ENCODE measurements at places on chromosomes 1 and 21. TPM values are rescaled to one million over a fixed set of nuclear protein-coding genes. Genes with fewer than 3 reads are reported as not detected.

The MTARC1 gene
- polyA plus RNA-seq = 1.8 TPM

The C1orf115 gene
- polyA plus RNA-seq = 1.1 TPM

The CAMK1G gene
- polyA plus RNA-seq = not detected

The OR10T2 gene
- not detected for polyA plus RNA-seq

The BLACAT1 gene
- polyA plus RNA-seq = 1.8 TPM

The RORC gene
- 0.09 TPM for polyA plus RNA-seq

The PCP4 gene
- not detected for polyA plus RNA-seq

The EPHA8 gene
- not detected for polyA plus RNA-seq

The SLC30A2 gene
- not detected for polyA plus RNA-seq

The KRTAP21-3 gene
- not detected for polyA plus RNA-seq

The DTL gene
- 46.9 TPM for polyA plus RNA-seq

The PBX1 gene
- polyA plus RNA-seq = 4.9 TPM

- DNase-seq = no peak
Measured at GRCh38 chr1:1255611-1256010, 9.1 kb upstream of the C1QTNF12 start.

- peak; percentile 12 for DNase-seq
Measured at GRCh38 chr1:19775317-19775716, 24.4 kb downstream of the TMCO4 start.

DNA sequence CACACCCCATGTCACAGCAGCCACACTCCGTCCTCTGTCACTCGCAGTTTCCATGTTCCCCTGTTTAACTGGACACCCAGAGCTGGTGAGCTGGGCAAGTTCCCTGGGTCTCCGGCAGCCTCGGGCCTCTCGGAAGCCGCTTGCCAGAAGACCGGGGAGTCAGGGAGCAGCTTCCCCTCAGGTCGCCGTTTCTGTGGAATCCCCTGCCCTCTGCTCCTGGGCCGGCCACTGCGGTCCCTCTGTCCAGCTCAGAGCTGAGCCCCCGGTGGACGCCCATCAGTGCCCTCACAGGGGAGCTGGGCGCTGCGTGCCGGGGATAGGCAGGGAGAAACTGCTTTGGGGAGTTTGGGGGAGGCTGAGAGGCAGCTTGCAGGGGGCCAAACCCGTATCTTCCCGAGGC is 37.7 kb downstream of the KCNAB2 start:
- no peak for DNase-seq

DNA sequence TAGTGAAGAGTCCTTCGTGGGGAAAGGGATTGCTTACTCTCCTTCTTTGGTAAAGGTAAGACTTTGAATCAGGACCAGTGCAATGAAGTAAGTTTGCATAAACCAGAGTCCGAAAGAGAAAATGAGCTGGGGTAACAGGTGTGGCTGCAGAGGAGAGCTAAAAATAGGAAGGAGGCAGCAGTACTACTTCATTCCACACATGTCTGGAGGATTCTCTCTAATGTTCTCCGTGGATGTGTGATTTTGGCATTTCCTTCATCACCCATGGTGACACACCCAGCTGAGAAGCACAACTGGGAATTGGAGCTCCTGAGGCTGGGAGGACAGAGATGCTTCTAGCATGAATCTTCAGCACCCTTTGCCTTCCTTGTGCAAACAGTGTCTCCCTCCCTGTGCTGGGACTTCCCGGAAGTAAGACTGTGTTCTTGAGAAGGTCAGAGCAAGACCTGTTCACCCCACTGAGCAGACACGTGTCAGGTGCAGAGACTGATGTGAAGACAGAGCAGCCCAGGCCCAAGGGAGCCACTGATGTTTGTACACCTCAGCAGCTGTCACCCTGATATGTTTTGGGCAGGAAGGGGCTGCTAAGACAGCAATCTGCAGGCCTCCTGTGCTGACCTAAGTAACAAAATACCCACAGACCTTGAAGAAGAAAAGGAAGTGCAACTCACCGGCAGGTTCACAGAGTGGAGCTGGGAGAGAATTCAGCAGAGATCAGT is 13.3 kb downstream of the FCRL1 start:
- no peak for DNase-seq

GRCh38 chr1:55428944-55429931 is 214.1 kb upstream of the USP24 start:
- DNase-seq = peak; percentile 95

- DNase-seq = no peak
Measured at GRCh38 chr1:171173069-171173468, 12.0 kb upstream of the FMO2 start.

DNA sequence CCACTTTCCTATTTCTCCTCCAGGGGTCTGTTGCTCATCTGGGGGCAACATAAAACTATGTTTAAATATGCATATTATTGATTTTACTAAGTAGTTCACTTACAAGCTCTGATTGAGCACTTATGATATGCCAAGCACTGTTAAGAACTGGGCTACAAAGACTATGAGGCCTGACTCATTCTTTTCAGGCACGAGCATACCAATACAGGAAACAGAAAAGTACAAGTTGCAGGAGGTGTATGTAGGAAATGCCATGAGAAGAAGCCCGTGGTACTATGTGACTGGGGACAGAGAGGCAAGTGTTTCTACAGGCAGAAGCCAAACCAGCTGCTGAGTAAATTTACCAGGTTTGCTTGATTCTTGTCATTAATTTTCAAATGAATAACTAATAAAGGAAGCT is 120.4 kb upstream of the PTGFR start:
- peak; percentile 73 for DNase-seq

- DNase-seq = no peak
Measured at GRCh38 chr1:241654019-241654418, 1.9 kb downstream of the WDR64 start.

GRCh38 chr1:38905985-38906384 is 24.6 kb upstream of the GJA9 start:
- no peak for DNase-seq

GRCh38 chr1:115717541-115717940 is 51.0 kb downstream of the CASQ2 start:
- peak; percentile 30 for DNase-seq

DNA sequence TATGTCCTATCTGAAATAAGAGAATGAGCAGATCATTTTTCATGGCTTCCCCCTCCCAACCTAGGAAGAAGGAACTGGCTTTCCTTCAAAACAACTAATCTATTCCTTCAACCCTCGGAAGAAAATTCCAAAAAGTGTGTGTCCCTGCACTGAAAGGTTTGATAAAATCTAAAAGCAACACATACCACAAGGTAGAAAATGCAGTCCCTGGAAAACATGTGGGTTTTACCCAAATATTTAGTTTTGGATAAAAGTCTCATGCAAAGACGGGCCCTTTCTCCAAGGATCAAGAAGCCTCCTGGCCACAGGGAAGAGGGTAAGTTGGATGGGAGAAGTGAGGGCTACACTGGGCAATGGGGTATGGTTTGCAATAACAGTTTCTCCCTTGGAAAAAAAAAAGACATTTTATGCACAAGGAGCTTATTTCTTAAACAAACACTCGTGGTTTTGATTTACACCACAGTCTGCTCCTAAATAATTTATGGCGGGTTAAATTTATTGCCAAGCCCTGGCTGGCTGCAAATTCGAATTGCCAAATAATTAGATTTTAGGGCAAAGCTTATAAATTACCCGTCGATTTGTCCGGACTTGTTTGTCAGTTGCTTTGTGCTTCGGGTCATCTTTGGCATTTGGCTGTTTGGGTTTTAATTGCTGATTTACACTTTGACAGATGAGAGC is 28.9 kb downstream of the ERI3 start:
- DNase-seq = no peak

- no peak for DNase-seq
Measured at GRCh38 chr21:46397211-46397905, 61.3 kb upstream of the DIP2A start.

DNA sequence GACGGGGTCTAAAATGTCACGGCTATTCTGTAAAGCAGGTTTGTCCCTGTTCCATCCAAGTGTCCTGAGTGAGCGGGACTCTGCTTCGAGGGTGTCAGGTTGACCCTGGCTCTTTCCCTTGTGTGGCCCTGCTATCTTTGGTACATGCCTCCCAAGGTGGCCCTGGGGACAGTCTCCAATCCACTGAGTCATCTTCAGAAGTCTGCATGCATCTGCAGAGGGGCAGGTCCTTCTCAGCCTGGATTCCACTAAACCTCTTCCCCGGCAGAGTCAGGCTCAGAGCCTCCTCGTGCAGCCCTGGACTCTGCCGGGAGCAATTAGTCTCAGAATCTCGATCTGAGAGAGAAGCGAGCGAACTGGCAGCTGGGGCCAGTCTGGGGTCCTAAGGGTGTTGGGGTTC is 50.1 kb upstream of the KCNJ15 start:
- DNase-seq = no peak

DNA sequence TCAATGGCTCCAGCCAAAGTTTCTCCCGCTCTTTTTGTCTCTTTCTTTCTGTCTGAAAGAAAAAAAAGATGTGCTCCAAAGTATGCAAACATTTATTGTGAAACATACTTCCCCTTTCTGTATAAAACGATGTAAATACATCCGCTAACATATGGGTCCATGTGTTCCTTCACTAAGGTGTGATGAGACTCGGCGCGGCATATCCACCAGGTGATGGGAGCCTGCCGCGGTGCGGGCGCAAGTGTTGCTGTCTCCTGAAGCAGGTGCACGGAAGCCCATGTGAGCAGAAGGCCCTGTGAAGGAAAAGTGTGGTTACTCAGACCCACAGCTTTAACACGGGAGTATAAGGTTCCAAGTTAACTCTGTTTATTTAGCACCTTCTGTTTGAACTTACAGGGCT is 466.6 kb upstream of the C1orf87 start:
- no peak for DNase-seq

DNA sequence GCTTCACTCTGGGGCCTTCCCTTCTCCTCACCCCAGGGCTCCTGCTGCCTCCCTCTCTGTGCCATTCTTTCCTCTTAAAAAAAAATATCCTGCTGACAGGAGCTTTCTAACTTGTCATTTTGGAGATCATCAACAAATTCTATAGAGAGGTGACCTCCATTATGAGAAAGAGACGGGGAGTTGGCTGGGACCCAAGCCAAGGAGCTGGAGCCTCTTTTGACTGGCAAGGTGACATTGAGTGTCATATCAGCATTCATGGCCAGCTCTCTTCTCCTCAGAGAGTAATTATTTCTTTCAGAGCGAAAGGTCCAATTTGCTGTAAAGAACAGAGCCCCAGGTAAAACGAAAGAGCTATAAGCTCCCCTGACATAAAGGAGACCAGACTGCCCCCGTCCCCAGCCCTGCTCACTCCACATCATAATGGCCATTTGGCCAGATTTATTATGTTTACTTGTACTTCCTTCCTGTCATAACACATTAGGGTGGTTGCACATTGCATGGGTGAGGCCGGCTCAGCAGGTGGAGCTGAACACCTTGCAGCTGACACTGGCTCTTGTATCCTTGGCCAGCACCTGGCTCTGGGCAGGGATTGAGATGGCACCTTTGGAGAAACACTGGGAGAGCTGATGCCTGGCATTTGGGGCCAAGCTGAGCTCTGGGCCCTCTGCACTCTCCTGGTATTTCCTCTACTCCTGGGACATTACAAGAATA is 404.0 kb upstream of the VAMP3 start:
- no peak for DNase-seq

DNA sequence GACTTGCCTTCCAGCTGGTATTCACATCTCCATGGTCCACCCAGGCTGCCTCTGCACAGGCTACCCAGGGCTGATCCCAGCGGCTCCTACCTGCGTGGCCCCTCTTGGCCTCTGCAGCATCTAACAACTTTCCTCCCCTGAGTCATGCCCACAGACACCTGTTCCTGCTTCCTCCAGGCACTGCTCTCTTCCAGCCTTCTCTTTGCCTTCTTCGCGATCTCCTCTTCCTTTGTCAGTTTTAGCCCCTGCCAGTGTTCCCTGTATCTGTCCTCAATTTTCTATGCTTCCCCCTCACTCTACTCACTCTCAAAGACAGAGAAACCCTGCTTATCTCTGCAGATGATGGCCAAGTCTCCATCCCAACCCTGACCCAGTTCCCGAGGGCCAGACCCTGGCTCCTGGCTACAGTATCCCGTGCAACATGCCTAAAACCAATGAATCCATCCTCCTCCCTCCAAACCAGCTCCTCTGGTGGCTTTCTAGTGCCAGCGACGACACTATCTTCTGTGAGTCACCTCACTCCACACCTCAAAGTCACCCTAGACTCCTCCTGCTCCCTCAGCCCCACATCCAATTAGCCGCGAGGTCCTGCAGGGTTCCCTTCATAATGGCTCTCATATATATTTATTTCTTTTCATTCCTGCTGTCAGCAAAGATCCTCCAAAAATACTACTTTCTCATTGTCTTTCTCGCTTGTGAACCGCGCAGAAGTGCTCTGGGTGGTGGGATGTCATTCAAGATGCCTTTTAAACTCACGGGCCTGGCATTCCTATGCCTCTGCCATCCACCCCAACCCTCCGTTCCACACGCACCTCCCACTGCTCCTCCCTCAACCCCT is 259.2 kb downstream of the TOMM20 start:
- no peak for DNase-seq

DNA sequence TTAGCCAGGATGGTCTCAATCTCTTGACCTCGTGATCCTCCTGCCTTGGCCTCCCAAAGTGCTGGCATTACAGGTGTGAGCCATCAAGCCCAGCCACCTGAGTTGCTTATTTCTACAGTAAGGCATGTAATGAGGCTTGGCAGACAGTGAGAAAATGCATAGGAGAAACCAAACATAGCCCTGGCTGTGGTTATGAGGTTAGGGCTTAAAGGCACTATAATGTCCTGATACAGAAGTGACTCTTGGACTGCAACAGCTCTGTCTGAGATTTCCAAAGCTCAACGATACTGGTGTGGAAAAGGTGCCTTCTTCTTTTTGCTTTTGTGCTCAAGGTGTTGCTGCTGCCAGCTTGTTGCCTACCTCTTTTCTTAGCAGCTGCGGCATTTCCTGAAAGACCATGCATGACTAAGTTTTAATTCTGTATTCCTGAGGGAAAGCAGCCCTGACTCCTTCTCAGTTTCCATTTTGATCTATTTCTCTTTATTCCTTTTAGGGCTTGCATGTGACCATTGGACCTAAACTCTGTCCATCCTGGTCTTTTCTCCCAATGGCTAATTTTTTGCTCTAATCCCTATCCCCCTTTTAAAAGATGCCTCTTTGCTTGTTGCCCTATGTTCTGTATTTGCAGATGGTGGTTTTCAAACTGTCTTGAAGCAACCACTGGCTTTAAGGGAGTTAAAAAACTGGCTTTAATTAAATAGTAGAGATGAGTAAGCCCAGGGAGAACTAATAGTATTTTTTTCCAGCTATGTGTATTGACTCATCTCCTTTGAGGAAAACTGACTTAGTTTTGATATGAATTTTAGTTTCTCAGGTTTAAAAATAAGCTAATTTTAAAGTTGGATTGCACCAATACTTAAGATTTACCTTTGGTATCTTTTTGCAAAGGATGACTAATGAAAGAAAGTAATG is 70.3 kb downstream of the KIF1B start:
- DNase-seq = no peak

DNA sequence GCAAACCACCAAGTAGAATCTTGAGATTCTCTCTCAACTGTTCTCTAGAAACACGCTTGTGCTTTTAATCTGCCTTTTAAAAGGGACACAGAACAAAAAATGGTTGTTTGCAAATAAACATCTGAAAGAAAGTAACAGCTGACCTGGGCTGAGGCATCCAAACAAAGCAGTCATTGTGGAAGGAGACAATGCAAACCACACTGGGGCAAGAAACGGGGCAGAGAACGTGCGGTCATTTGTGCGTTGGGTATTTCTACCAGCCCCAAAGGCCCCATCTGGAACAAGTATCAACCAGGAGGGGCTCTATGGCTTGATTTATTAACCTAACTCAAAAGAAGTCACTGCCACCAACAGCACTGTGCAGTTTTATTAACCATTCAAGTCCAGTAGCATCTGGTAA is 6.0 kb downstream of the STMN1 start:
- DNase-seq = no peak

- no peak for DNase-seq
Measured at GRCh38 chr1:63984930-63985290, 211.1 kb downstream of the ROR1 start.

Data from mammary epithelial cell (primary cell).